CD4-positive, alpha-beta T cell (primary cell): ENCODE measurements at places on chromosomes 7 and 10. TPM values are rescaled to one million over a fixed set of nuclear protein-coding genes. Genes with fewer than 3 reads are reported as not detected.

DNA sequence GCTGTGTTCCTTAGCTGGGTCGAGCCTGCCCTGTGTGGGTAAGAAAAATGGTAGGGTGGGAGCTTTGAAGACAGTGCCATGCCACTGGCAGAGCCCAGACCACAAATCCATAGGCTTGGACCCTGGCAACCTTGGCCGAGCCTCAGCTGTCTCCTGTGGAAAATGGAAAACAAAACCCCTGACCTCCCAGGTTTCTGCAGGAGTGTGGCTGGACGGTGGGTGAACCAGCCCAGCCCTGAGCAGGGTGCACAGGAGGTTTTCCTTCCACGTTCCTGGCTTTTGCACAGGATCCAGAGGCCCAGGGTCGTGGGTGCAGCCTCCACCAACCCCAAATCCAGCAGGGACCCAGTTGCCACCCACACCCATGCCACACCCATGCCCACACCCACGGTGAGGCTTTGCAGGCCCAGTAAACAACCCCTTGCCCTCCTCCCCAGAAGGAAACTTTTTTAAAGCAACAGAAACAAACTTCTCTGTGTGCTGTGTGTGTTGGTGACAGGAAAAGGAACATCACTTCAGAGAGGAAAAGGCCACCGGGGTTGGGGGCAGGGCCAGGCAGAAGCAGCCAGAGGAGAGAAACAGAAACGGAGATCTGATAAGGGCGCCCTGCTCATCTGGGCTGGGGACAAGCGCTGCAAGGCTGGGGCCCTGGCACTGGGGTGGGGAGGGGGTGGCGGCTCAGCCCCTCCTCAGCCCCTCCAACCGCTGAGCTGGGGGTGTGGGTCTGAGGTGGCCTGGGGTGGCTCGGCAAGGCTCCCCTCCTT, 20.7 kb upstream of the ZMIZ1 start:
- H3K4me1 ChIP-seq, result peaks cover 90% of the 10 kb centered on the region
- H3K27ac ChIP-seq, result peak overlapping the region; percentile 81
- no peaks in the 10 kb centered on the region for H3K27me3 ChIP-seq
- DNase-seq, result peak; percentile 73
- no peaks in the 10 kb centered on the region for H3K36me3 ChIP-seq
- H3K4me3 ChIP-seq, result peak overlapping the region; percentile 61

- DNase-seq, result no peak
- H3K4me1 ChIP-seq, result no peaks in the 10 kb centered on the region
- no peaks in the 10 kb centered on the region for H3K36me3 ChIP-seq
Observed at GRCh38 chr10:54469587-54470323, 331.3 kb downstream of the PCDH15 start.

- H3K36me3 ChIP-seq, result no peaks in the 10 kb centered on the region
- no peak for DNase-seq
Observed at GRCh38 chr7:11896663-11897062, 64.7 kb upstream of the THSD7A start.

- H3K27me3 ChIP-seq, result no peaks in the 10 kb centered on the region
- peak within 1 kb of the TSS; percentile 79 for H3K4me3 ChIP-seq
- peaks cover 60% of the 10 kb centered on the region for H3K4me1 ChIP-seq
- peak; percentile 58 for DNase-seq
- peaks cover 37% of the 10 kb centered on the region for H3K36me3 ChIP-seq
- H3K27ac ChIP-seq, result peak within 1 kb of the TSS; percentile 58
Observed at GRCh38 chr7:150631866-150632864, at the start of gene GIMAP6. TSS of gene GIMAP6 (minus strand) at chr7:150632385. CDS start at chr7:150630142, 2,243 bp downstream.

GRCh38 chr7:134031835-134032617, 95.1 kb upstream of the LRGUK start:
- H3K27me3 ChIP-seq, result no peaks in the 10 kb centered on the region
- no peak overlapping the region for H3K4me3 ChIP-seq
- no peak overlapping the region for H3K27ac ChIP-seq
- no peak for DNase-seq

DNA sequence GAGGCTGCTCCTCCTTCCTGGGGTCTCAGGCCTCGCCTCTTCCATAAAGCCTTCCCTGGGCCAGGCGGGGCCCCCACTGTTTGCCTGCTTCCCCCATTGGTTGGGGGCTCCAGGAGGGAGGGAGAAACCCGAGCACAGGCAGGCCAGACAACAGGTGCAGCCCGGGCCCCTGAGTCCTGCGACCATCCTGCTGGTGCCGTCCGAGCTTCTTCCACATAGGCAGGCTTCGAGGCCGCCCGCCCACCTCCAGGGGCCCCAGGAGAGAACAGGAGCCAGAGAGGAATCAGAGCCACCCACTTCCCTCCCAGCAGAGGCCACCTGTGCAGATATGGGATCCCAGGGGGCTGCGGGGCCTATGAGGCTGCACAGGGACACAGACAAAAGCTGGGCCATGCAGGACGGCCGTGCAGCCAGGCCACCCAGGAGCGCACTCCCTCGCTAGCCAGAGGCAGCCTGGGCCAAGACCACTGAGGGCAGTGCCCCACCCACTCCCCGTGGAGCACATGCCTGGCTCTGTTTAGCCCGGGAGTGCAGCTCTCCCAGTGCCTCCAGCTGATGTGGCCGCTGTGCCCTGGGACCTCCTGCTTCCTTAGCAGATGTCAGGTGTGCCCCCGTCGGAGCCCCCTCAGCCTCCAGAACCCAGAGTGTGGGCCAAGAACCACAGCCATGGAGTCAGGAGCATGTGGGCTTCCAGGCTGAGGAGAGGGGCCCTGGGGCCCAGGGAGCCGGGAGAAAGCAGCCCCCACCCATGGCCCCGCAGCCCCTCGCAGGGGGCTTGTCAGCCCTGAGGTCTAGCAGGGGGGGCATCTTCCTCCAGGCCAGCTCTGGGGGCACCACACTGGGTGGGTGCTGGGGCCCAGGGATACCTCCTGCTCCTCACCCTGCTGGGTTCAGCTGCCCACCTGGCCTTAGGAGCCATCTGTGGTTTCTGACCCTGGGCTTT, 59.9 kb upstream of the INPP5A start:
- H3K36me3 ChIP-seq, result no peaks in the 10 kb centered on the region
- no peaks in the 10 kb centered on the region for H3K27me3 ChIP-seq
- no peak overlapping the region for H3K4me3 ChIP-seq

DNA sequence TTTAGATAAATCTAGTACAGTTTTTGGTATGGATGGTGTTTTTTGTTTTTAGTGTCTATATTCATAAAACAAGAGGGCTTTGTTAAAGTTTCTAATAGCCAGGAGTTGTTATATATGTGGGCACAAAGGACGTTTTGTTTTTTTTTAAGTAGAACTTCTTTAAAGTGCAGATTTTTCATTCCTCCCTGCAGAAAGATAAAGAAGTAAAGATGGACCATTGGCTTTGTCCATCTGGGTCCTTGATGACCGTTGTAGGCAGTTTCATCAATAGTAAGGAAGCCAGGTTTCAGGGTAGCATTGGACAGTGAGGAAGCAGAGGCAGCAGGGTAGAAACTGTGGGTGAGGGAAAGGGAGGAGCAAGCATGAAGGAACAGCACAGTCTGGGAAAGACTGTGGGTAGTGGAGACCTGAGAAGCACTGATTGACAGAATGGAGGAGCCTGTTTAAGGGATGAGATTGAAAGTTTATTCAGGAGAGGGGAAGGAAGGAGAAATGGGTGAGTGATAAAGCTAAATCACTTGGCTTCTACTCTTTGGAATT, 5.3 kb downstream of the CALU start:
- H3K27me3 ChIP-seq, result no peaks in the 10 kb centered on the region
- H3K4me3 ChIP-seq, result no peak overlapping the region
- no peak overlapping the region for H3K27ac ChIP-seq

DNA sequence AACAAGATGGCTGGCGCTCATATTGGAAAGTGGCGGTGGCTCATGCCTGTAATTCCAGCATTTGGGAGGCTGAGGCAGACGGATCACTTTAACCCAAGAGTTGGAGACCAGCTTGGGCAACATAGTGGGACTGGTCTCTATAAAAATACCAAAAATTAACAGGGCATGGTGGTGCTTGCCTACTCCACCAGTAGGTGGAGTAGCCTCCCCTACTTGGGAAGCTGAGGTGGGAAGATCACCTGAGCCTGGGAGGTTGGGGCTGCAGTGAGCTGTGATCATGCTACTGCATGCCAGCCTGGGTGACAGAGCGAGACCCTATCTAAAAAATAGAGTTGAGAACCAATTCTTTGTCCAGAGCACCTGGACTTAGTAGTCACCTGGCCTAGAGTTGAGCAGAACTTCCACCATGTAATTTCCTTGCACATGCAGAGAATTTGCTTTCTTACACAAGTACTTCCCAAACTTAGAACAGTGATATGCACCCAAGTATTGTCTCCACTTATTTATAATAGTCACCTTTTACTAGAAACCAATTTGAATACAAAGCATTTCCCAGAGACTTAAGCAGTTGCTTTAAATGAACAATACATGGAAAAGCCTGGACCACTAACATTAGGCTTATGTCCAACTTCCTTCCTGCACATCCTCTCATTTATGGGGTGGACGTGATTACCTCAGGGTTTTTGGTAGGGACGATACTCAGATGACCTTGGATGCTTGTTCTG, 15.9 kb downstream of the LAMB4 start:
- no peaks in the 10 kb centered on the region for H3K27me3 ChIP-seq
- no peak overlapping the region for H3K27ac ChIP-seq
- no peaks in the 10 kb centered on the region for H3K36me3 ChIP-seq

DNA sequence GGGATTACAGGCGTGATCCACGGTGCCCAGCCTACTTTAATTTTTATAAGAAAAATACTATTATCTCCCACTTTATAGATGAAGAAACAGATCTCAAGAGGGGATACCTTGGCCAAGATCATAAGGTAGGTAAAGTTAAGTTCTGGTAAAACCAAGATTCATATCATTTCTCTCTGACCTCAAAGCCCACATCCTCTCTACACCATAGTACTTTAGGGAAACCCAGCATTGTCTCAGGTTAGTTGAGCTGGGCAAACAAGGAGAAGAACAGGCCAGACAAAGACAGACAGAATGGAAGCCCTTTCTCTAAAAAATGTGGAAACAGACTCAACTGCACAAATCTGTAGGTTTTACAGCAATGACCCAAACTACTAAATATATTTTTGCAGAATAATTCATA, 197.7 kb upstream of the FRMD4A start:
- H3K27ac ChIP-seq, result peak overlapping the region; percentile 18
- H3K36me3 ChIP-seq, result peaks cover 61% of the 10 kb centered on the region
- H3K4me3 ChIP-seq, result no peak overlapping the region

DNA sequence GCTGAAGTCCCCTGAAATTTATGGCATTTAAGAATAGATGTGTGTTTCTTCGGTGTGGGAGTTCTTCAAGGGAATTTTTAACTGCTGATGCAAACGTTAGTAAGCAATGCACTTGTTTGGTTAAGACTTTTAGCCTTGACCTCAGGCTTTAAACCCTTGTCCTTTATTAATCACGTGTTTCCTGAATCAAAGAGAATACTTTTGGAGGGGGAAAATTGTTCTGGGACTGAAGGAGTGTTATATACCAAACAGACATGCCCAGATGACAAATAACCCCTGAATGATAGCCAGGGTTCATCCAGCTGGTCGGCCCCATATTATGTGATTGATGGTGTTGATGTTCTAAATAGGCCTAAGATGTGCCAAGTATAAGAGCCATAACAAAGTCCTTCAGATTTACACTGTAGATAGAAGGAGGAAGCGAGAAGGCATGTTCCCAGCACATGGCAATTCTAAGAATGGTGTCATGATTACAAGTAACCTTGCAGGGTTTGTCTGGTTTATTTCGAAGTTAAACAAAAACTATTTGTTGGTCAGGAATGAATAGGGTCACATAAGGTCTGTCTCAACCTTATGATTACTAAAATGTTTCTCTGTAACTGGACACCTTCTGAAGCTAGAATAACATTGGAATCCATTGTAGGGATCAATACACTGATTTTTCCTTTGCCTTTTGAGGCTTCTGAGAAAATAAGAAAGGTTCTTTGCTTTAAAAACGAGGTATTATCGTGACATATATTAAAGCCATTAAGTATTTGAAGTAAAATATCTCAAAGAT, 124.2 kb upstream of the SEM1 start:
- no peak overlapping the region for H3K27ac ChIP-seq
- DNase-seq, result no peak
- H3K4me1 ChIP-seq, result peaks cover 12% of the 10 kb centered on the region
- no peak overlapping the region for H3K4me3 ChIP-seq
- peaks cover 5% of the 10 kb centered on the region for H3K27me3 ChIP-seq

- no peaks in the 10 kb centered on the region for H3K27me3 ChIP-seq
- H3K36me3 ChIP-seq, result no peaks in the 10 kb centered on the region
- H3K27ac ChIP-seq, result no peak overlapping the region
- DNase-seq, result no peak
Observed at GRCh38 chr10:1574719-1575118, 162.6 kb downstream of the ADARB2 start.

- H3K27me3 ChIP-seq, result no peaks in the 10 kb centered on the region
- H3K36me3 ChIP-seq, result no peaks in the 10 kb centered on the region
- no peak for DNase-seq
- H3K27ac ChIP-seq, result no peak overlapping the region
Observed at GRCh38 chr10:129179245-129179971, 287.6 kb upstream of the MGMT start.

GRCh38 chr10:74502963-74503608, 323.3 kb upstream of the KAT6B start:
- no peak overlapping the region for H3K4me3 ChIP-seq
- H3K27ac ChIP-seq, result no peak overlapping the region
- DNase-seq, result no peak
- no peaks in the 10 kb centered on the region for H3K4me1 ChIP-seq
- H3K36me3 ChIP-seq, result peaks cover 3% of the 10 kb centered on the region

DNA sequence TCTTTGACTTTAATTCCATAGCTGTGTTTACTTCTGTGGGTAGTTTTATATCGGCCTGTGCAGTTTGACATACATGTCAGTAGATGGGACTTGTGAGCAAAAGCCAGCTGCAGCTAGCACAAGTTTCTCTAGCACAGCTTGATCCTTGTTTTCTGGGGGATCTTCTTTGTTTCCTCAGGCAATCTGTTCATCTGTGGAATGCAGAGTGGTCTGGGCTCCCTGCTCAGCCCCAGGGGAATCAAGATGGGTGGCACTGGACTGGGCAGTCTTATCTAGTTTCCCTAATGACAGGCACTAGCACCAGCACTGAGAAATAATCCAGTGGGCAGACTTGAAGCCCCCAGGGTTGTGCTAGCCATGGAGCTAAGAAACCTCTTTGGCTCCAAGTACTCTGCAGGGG, 40.8 kb downstream of the CYP2C19 start:
- H3K27ac ChIP-seq, result no peak overlapping the region
- no peaks in the 10 kb centered on the region for H3K27me3 ChIP-seq
- H3K4me1 ChIP-seq, result no peaks in the 10 kb centered on the region
- no peak overlapping the region for H3K4me3 ChIP-seq

Gene FBXO24
- 0.66 TPM for total RNA-seq

Gene FGL2
- total RNA-seq, result 1.6 TPM

Gene SLC39A12
- not detected for total RNA-seq

Gene PNLIPRP1
- total RNA-seq, result not detected

Gene ABCB4
- total RNA-seq, result not detected
